HTR-8/SVneo (cell line): ENCODE measurements at places on chromosomes 1 and 21.
A peak's percentile ranks its signal among the peaks of the same experiment; 100 is the strongest.

GRCh38 chr1:37034121-37035013 is at the start of gene GRIK3:
Gene GRIK3, minus strand, starts transcription at chr1:37034515. Its CDS starts 407 bp downstream, at chr1:37034108.
- no peak for DNase-seq

DNA sequence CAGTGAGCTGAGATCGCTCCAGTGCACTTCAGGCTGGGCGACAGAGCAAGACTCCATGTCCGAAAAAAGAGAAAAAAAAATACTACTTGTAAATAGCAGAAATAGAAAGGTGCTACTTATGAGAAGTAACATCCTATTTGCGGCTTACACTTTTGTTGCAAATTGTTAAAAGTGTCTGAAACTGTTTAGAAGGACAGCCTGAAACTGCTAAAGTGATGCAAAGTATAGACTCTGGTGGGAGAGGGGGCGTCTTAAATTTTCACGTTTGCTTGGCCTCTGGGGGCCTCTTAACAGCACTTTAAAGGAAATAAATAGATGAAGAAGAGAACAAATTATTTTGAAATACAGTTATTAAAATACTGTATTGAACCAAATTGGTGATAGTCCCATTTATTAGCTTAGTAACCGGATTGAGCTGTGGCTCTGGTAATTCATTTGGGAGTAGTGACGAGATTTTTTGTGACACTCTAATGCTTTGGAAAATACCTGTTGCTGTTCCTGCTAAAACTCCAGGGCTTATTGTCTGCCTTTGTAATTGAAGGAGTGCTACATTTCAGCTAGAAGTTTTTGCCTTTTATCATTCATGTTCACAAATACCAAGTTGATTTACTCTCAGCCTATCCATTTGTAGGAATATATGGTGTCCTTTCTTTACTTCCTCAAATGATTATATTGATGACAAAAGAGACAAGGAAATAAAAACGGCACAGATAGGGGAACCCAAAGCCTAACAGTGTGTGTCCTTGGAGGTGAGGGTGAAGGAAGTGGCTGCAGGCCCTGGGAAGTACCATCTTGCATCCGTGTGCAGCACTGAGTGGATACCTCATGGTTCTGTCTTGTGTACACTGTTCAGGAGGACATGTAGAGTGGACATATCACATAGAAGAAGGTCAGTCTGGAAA is 6.2 kb downstream of the PKNOX1 start:
- no peak for DNase-seq

GRCh38 chr1:37400466-37401225 is 73.7 kb upstream of the ZC3H12A start:
- DNase-seq = no peak

DNA sequence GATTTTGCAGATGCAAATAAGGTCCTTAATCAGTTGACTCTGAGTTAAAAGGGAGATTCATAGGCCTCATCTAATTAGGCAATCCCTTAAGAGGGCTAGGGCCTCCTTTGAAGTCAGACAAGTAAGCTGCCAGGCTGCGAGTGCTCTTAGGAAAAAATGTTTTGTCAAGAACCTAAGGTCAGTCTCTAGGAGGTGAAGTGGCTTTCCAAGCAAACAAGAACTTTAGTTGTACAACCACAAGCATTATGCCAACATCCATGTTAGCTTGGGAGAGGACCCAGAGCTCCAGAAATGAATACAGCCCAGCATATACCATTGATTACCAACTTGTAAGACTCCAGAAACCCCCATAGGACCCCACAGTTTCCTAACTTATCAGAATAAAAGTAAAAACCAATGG is 1366.2 kb downstream of the PLA2G4A start:
- no peak for DNase-seq

DNA sequence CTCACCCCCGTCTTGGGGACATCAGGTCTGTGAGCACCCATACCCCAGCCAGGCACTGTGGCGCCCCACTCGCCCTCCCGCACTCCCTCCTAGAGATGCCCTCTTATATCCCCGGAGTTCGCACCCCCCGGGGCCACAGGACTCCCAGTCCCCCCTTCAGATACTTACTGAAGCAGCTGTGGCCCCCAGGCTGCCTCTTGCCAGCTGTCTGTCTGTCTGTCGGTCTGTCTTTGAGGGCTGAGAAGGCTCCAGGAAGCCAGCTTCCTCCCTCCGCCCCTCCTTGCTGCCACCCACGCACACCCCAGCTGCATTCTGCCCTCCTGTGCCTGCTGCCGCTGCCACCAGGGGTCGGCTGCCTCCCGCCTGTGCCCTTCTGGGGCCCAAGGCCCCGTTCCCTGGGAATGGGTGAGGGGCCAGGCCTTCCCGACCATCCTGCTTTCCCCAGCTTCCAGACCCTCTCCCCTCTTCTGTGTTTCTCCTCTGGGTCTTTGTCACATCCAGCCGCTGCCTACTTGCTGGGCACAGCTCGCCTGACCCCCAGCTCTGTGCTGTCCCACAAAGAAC is at the start of gene PTPN7:
TSS of gene PTPN7 (minus strand) at position 226 of the 564 bp plus-strand sequence. CDS start 1,200 bp downstream, outside the sequence.
- no peak for DNase-seq

DNA sequence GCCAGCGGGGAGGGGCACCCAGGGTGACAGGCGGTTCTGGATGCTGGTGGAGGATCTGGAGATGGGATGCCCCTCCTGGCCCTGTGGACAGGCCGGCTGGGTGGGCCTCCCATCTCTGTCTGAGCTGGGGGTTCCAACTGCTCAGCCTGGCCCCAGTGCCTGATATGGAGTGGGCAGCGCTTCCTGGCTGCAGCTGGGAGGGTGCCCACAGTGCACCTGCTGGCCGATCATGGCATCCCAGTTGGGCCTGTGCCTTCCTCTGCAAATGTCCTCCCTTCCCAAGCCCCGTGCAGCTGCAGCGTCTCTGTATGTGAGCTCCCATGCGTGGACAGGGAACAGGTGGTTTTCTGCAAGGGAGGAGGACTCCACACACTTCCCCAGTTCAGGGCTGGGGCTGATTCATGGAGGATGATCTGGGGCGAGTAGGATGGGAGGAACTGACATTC is 2.1 kb downstream of the PFKL start:
- no peak for DNase-seq

- DNase-seq = no peak
Observed at GRCh38 chr1:193260056-193260745, 73.8 kb upstream of the B3GALT2 start.

- no peak for DNase-seq
Observed at GRCh38 chr1:27360159-27361043, 6.4 kb downstream of the MAP3K6 start.

- no peak for DNase-seq
Observed at GRCh38 chr1:211480941-211481545, 10.9 kb downstream of the RD3 start.

GRCh38 chr1:9780554-9781110 is 43.1 kb downstream of the CLSTN1 start:
- DNase-seq = no peak

- no peak for DNase-seq
Observed at GRCh38 chr1:15605398-15606383, 11.6 kb upstream of the DDI2 start.

DNA sequence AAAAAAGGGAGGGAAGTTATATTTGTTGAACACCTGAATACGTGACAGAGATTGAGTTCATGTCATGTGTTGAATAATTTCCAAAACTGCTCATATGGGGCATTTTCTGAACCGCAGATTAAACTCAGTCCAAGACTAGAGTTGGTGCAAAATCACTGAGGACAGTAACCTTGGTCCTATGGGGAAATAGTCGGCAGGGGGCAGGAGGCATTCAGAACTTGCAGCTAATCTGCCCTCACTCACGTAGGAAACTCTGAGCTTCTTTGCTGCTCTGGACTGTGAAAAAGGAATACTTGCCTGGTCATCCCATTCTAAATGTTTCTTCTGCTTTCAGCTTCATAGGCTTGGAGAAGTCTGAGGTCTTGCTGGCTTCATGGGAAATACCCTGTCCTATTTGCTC is 228.3 kb upstream of the ZP4 start:
- DNase-seq = peak; percentile 18

- DNase-seq = no peak
Observed at GRCh38 chr1:112548547-112548946, 39.8 kb downstream of the WNT2B start.

- DNase-seq = no peak
Observed at GRCh38 chr1:184771190-184771691, 16.6 kb upstream of the EDEM3 start.

DNA sequence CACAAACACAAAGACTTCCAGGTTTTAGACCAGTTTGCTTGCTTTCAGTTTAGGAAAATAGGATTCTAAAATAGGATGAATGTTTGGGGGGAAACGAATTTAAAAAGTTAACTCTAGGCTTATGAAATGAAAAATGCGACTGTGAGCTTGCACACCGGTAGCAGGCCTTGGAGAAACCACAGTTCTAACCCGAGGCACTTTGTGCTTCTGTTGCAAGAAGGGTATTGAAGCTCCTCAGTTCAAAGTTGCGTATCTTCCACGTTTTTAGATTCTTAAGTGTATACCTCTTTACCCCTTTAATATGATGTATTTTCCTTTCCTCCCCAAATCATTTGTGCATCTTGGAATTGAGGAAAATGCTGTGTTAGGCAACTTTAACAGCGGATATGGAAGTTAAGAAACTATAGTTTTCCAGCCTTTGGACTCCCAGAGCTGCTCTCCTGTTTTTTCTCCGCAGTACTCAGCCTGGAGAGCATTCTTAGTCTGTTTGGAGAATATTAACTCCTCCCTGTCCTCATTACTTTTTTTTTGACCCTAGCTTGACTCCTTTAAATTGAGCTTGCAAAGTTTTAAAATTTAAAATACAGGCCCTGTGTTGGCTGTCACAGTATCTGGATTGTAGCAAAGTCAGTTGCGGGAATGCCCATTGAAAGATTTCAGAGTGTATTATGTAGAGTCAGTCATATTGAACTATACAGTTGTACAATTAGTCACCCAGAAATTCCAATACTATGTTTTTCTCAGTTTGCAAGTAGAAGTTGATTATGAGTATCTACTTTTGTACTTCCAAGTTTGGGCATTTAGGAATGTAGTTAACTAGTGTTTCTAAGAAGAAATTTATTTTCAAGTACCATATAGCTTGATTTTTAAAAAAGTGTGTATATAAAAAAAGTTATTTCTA is 2.6 kb downstream of the MRPS6 start:
- DNase-seq = no peak

DNA sequence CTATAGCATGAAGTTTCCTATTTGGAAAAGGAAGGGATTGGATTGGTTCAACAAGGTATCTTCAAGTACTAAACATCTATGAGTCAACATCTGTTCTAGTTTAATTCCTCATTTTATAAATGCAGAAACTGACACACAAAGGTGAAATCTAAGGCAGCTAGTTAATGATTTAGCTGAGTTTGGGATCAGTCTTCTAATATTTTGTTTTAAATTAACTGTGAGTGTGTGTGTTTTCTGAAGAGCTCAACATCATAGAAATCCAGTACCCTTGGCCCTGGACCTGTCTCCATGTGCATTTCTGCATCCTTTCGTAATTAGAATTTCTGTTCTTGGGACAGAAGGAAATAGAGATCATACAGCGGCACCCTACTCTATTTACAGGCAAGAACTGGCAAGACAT is 105.9 kb downstream of the RGS2 start:
- DNase-seq = no peak

DNA sequence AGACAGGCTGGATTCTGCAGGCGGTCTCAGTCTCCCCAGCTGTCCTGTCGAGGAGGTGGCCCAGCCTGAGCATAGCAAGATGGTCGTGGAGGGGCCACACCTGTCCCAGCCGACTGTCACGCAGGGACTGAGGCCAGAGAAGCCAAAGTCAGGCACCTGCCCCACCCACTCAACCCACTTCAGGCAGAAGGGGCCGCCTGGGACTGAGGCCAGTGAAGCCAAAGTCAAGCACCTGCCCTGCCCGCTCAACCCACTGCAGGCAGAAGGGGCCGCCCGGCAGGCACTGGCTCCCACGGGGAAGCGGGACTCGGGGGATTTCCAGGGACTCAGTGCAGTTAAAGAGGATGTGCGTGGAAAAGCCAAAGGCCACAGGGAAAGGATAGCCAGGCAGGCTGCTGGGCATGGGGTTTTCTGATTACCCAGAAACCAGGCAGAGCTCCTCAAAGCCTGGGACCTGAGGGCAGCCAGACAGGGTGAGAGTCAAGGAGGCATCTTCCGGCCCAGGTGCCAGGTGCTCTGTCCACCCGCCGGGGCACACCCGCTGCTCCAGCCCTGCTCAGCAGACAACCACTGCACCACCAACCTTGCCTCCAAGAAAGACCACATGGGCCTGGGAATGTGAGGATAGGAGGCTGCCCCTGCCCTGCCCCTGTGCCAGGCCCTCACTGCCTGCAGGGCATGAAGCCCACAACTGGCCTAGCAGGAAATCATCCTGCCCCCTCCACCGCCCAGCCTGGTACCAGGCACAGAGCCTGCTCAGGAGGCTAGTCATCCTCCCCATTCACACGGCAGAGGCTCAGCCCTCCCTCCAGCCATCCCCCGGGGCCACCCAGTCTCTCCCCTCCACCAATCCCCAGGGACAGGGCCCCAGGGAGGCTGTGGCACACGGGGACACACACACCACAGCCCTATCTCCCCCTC is 41.0 kb downstream of the MEGF6 start:
- no peak for DNase-seq

DNA sequence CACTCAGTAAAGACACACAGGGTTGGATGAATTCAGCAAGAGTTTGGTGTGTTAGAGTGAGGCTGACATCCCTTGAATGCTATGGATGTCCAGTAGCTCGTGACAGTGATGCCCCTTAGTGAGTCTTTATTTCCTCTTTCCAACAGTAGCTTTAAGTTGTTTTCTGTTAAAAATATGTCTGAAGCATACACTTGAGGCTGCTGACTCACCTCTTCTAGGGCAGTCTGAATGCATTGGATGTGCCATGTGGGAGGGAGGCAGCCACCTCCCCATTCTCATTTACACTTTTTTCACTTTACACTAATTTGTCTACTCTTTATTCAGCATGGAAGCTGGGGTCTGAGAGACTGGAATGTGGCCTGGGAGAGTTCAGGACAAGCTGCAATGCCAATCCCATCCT is 17.6 kb downstream of the NOS1AP start:
- DNase-seq = no peak

GRCh38 chr1:26372039-26372438 is 511 bp downstream of the ZNF683 start:
- peak; percentile 37 for DNase-seq

DNA sequence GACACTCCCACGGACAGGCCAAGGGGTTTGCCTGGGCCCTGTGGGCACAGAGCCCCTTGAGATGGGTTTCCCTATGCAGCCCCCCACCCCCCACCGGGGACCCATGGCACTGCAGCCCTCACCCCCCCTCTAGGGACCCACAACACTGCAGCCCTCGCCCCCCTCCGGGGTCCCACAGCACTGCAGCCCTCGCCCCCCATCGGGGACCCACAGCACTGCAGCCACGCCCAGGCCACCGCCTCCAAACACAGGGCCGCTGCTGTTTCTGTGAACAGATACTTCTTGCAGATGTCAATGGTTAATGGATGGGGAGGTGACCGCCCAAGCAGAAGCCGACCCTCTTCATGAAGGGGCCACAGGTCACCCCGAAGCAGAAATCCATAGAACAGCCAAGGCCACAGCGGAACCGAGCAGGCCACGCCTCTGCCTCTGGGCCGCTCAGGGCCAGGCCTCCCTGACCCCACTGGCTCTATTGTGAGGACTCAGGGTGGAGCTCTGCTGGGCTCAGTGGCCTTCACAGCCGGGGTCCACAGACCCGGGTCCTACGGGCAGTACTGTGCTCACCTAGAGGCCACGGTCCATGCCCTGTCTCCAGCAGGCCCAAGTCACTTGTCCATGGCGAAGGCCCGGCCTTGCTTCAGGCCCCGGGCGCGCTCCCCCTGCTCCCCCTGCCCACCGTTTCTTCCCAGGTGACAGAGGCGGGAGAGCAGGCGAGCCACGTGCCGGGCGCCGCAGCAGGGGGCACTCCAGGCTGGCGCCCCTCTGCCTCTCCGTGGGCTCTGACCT is 4.1 kb upstream of the POFUT2 start:
- DNase-seq = no peak

GRCh38 chr1:232328486-232329102 is 301.3 kb downstream of the SIPA1L2 start:
- no peak for DNase-seq
